Fibroblast of skin of scalp (primary cell): ENCODE measurements at places on chromosomes 2 and 18.

- DNase-seq, result no peak
Measured at GRCh38 chr2:23690421-23691105, 236.4 kb downstream of the ATAD2B start.

GRCh38 chr18:8513249-8513648 is 96.0 kb upstream of the RAB12 start:
- no peak for DNase-seq

DNA sequence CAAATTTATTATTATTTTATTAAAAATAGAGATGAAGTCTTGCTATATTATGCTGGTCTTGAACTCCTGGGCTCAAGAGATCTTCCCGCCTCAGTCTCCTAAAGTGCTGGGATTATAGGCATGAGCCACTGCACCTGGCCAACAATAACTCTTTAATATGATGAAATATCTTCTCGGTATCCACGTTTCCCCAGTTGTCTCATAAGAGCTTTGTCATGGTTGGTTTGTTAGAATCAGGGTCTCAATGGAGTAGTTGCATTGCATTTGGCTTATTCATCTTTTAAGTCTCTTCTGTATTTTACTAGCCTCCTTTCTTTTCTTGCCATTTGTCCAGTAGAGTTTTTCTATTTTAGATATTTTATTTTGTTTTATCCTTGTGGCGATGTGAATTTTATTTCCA is 32.7 kb upstream of the DLX2 start:
- no peak for DNase-seq

DNA sequence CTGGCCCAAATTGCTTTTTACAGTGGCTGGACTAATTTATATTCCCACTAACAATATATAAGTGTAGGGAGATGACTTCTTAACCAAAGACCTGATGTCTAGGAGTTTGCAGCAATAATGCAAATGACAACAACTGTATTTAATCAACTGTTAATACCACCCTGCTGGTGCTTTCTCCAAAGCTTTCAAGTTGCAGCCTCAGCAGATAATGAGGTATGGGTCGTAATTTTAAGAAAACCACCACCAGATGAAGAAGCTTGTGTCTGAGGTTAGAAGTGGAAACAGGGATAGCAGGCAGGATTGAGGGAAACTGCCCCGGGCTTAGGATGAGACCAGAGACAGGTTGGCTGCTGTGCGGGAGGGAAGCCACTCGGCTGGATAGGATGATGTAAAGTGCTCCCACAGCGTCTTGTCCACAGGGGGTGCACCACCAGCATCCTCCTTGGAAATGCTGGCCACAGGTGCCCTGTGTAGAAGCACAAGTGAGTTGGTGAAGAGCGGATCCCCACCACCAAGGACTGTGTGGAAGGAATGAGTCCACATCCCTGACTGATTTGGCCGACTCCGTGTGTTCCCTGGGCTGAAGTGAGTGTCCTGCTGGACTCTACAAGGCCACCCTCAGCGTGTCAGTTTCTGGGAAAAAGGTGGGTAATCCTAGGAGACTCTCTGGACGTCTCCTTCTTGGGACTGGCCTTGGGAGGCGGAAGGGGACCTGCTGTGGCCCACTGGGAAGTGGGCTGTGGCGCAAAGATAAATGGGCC is 76.1 kb upstream of the SMAD2 start:
- no peak for DNase-seq

DNA sequence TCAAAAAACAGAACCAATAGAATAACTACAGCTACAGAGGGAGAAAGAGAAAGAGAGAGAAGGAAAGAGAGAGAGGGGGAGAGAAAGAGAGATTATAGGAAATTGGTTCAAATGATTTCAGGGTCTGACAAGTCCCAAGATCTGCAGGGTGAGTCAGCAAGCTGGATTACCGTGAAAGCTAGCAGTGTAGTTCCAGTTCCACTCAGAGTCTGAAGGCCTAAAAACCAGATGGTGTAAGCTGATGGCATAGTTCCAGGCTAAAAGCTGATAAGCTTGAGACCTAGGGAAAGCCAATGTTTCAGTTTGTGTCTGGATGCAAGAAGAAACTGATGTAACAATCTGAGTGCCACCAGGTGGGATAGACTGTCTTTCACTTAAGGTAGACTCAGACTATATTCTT is 397.7 kb downstream of the TRIB2 start:
- peak; percentile 24 for DNase-seq

GRCh38 chr2:233290051-233290845 is 17.4 kb upstream of the SAG start:
- DNase-seq, result no peak

DNA sequence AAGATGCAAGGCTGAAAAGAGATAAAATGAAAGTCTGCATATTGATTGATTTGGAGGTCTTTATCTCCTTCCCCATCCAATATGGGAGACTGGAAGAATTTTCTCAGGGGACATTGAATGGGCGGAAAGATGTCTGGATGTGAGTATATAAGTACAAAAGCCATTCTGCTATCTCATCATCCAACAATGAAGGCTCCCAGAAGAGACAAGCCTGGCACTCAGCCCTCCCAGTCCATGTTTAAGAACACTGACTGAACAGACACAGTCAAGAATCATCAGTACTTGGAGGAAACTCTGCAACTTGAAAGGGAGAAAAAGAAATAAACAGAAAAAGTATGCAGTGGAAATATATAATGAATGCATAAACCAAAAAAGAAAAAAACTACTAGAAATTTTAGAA is 80.9 kb downstream of the PTRHD1 start:
- DNase-seq, result no peak

DNA sequence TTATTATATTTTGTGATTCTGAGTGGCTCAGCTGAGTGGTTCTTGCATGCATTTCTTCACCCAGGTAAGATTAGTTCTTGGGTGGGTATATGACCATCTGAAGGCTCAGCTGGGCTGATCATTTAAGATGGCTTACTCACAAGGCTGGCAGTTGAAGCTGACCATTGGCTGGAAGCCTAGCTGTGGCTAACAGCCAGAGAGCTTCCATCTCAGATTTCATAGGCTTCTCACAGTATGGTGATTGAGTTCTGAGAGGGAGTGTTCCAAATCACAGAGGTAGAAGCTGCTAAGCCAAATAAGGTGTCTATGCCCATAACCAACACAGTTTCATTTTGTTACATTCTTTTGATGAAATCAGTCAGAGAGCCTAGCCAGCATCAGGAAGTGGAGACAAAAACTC is 117.4 kb upstream of the RPRM start:
- no peak for DNase-seq
